ENCODE measurements at places on chromosomes 12 and 14.

GRCh38 chr14:65054471-65055085, 47.7 kb downstream of the MAX start:
- DNase-seq: no peak

GRCh38 chr14:69901113-69901951, 22.1 kb downstream of the SMOC1 start:
- no peak for DNase-seq

DNA sequence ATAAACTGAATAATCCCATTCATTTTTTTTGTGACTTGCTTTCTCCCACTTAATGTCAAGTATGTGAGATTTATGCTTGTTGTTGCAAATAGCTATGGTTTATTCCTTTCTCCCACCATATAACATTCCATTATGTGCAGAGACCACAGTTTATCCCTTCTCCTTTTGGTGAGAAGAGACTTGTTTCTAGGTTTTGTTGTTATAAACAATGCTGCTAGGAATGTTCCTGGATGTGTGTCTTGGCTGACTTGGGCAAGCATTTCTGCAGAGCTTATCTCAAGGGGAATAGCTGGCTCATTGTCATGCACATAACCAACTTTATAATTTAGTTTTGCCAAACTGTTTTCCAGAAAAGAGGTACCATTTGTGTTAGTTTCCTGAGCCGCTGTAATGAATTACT, 47.6 kb upstream of the PPP1CC start:
- DNase-seq: peak; percentile 28

DNA sequence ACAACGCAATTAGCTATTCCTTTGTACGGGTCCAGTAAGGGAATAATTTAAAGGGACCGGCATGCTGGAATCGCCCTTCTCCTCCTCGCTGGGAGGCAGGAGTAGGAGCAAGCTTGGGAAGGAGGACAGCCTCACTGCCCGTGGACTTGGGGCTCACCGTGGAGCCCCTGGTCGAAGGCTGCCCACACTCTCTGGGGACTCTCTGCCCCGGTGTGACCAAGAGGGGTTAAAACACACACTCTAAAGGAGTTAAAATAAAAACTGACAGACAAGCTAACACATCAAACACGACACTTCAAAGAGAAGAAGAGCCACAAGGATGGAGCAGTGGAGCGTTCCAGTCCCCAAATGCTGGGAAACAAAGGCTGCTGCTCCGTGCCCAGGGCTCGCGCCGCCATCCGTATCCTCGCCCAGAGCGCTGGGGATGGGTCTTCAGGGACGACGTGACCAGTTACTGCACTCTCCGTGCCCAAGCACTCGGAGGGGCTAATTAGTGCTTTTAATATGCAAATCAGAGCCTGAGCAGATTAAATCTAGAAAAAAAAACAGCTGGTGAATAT, 123.3 kb downstream of the PAPOLA start:
- DNase-seq: no peak

DNA sequence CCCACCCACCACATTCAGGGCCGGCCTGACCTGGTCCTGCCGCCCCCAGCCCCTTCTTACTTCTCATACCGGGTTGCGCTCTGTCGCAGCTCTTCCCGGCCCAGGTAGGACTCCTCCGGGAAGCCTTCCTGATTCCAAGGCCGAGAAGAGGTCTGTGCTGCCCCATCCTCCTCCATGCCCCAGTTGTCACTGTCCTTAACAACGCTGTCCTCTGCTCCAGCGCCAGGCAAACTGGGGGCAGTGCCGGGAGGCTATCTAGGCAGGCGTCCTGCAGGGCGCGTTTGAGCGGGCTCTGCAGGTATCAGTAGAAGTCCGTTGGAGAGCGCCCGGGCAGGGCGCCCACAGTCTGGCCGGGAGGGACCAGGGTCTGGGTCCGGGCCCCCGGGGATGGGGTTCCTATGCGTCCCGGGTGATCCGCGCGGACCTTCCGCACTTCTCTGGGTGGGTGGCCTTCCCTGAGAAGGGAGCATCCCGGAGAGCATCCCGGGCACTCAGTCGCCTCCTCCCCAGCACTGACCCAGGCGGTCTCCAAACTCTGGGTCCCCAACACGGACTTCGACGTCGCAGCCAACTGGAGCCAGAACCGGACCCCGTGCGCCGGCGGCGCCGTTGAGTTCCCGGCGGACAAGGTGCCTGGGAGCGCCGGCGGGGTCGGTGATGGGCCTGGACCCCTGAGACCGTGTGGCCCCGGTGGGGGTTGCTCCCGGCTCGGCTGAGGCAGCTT, 900 bp downstream of the AMN start:
- no peak for DNase-seq

- DNase-seq: no peak
Observed at GRCh38 chr14:31024577-31025366, 677 bp upstream of the AP4S1 start.

- DNase-seq: no peak
Observed at GRCh38 chr12:72139411-72139810, 132.8 kb upstream of the TRHDE start.

DNA sequence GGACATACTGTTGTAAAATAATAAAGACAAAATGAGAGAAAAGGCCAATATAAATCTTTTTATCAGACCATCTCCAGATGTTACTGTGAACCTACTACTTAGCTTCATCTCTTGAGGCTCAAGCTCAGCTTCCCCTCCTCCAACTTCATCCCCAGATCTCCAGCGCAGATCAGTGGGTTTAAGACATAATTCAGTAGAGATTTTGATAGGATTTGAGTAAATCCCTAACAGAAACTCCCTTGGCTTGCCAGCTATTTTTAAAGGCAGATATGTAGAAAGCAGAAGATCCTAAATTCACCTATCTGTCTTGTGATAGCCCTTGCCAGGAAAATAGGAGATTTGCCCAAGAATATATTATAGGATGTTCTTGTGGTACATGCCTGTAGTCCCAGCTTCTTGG, 236.7 kb downstream of the FBXL14 start:
- DNase-seq: no peak

DNA sequence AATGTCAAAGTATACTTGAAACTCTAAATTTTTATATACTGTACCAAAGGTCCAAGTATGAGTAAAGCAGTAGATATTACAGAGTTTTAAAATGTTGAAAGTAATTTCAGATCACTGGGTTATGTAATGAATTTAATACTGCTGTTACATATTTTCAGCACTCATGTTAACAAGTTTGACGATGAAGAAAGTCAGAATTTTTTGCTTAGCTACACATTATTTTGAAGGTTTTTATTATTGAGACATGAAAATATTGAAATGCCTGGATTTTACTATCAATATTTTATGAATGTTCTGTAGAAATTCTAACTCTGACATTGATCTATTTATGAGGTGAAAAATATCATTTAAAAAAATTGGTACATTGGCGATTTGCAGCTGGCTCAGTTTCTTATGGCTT, 1030.3 kb downstream of the FSCB start:
- DNase-seq: no peak

- no peak for DNase-seq
Observed at GRCh38 chr12:115500872-115501271, 776.6 kb downstream of the MED13L start.

DNA sequence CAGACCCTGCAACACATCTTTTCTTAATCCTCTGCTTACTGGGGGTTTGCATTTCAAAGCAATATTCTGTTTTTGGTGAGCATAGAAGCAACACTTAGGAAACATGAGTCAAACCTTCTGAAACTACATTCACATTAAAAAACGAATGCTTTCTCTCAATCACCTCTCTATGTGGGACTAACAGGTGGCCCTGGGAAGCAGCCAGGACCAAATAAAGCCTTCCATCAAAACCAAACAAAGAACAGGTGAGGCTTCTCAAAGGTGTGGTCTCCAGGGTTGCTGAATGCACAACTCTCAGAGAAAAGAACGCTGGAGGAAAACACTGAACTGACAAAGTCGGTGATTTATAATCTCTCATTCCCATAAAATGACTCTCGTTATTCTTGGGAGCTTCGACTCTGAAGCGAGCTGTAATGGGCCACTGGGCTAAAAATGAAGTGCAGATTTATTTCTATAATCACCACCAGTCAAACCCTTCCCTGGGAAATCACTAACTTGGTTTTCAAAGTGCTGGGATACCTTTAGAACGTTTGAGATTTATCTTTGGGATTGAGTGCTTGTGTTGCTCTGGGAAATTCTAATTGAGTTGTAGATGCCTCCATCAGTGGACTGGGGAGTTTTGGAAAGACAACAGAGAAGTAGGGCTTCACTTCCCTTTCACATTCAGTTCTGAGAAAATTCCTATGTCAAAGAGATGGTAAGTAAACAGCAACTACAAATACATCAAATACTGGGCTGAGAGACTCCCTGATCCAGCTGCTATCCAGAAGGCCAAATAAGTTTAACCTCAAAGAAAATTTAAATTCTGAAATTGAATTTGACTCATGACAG, 262.0 kb upstream of the TMPO start:
- DNase-seq: no peak

- no peak for DNase-seq
Observed at GRCh38 chr14:76080471-76080870, 71.3 kb upstream of the GPATCH2L start.

DNA sequence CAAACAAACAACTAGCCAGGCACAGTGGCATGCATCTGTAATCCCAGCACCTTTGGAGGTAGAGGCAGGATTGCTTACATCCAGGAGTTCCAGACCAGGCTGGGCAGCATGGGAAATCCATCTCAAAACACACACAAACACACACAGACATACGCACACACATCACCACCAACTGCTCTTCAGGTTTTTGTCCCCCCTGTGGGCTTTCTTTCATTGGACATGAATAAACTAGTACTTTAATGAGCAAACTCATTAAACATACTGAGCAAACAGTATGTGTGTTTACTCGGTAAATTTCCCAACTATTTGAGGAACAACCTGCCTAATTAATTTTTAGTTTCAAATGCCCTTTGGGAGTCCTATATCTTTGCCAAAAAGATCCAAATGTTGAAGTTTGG, 10.1 kb upstream of the RASSF3 start:
- peak; percentile 99 for DNase-seq

DNA sequence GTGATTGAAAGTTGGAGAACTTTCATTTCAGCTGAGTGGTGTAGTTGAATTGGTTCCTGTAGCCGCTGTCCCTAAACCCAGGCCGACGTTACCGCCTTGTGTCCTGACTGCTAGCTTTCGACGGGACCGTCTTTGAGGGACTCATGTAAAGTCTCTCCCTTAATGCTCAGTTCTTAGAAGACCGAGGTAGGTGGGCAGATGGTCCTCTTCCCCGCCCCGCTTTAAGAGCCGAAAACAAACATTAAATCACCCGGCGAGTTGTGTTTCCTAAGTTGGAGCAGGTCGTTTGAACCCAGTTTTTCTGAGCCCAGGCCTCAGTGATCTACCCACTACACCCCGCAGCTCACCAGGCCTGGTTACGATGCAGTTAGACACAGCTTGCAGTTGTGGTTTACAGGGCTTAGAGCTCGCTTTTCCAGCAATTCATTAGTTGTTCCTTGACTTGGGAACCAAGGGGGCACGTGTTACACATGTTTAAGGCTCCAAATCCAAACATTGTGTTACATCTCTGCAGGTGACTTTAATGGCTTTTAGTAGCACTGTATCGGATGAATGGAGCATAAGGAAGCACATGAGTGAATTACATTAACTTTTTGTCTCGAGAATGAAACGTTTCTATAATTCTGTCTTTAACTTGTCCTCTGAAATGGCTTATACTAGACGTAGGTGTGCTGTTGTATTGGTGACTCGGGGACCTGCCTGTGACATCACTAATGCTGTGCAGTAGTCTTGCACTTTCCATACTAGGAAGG, 790 bp downstream of the NEDD1 start:
- DNase-seq: no peak
